H1 (cell line): ENCODE measurements at places on chromosomes 4 and X. TPM values are rescaled to one million over a fixed set of nuclear protein-coding genes. Genes with fewer than 3 reads are reported as not detected.

The SPANXB1 gene
- total RNA-seq, result not detected in 2 replicates

The CCSER1 gene
- 0.84 and 0.90 TPM in 2 replicates for total RNA-seq

The CT45A2 gene
- not detected in 2 replicates for total RNA-seq

The NWD2 gene
- not detected in 2 replicates for total RNA-seq

The RIPPLY1 gene
- total RNA-seq, result not detected in 2 replicates

The GAB1 gene
- 19.1 and 21.3 TPM in 2 replicates for total RNA-seq

The N4BP2 gene
- total RNA-seq, result 43.1 and 44.7 TPM in 2 replicates

The AVPR2 gene
- not detected in 2 replicates for total RNA-seq

GRCh38 chr4:145956288-145956890 is 17.8 kb upstream of the ZNF827 start:
- H3K4me1 ChIP-seq, result no peaks in the 10 kb centered on the region
- no peaks in the 10 kb centered on the region for H3K27me3 ChIP-seq
- no peak overlapping the region for H3K27ac ChIP-seq
- peak; percentile 68 for DNase-seq
- no peaks in the 10 kb centered on the region for H3K36me3 ChIP-seq
- H3K4me3 ChIP-seq, result no peak overlapping the region

DNA sequence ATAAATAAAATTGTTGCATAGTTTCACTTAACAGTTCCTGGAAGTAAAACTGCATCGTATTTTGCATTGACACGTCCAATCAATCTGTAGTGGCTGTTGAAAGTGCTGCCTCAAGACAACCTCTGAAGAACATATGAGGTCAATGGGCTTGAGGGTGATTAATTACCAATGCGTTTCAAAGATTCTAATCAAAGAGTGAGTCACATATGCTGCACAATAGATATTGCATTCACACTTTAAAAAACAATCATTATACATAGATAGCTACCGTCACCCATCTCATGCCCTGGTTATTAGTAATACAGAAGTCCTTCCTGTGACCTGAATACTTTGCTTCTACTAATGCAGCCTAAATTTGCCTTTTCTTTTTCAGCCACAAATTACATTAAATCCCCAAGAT is 743.3 kb upstream of the SLIT2 start:
- H3K27me3 ChIP-seq, result no peaks in the 10 kb centered on the region
- DNase-seq, result no peak
- H3K4me3 ChIP-seq, result no peak overlapping the region
- no peaks in the 10 kb centered on the region for H3K36me3 ChIP-seq
- H3K4me1 ChIP-seq, result no peaks in the 10 kb centered on the region

DNA sequence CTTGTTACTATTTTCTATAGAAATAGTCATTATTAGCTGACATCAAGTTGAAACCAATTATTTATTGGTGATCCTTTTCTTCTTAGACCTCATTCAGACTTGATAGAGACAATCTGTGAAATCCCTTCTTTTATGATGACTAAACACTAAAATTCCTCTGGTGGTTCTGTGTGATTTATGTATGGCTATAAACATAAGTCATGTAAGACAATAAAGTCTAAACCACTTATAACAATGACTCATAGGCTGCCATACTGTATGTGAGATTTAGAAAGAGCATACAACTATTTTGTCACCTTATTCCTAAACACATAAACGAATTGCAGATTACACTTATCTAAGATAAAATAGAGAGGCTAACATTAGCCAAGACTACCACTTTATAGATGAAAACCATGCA is 101.1 kb upstream of the PRR32 start:
- no peaks in the 10 kb centered on the region for H3K27me3 ChIP-seq
- no peak for DNase-seq
- no peak overlapping the region for H3K27ac ChIP-seq
- H3K4me3 ChIP-seq, result no peak overlapping the region
- no peaks in the 10 kb centered on the region for H3K4me1 ChIP-seq

DNA sequence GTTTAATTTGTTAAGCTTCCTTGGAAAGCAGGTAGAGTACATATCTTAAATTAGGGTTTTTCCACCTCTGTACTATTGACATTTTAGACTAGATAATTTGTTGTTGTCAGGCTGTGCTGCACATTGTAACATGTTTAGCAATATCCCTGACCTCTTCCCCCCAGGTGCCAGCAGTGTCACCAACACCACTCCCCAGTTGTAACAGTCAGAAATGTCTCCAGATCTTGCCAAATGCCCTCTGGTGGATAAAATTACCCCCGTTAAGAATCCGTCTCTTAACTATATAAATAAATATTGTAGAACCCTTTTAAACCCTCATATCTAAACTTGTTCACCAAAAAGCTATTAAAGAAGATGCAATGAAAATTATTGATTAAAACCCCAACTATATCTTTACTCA is 161.5 kb downstream of the ARHGAP6 start:
- no peaks in the 10 kb centered on the region for H3K36me3 ChIP-seq
- H3K4me3 ChIP-seq, result no peak overlapping the region
- no peaks in the 10 kb centered on the region for H3K27me3 ChIP-seq
- H3K4me1 ChIP-seq, result no peaks in the 10 kb centered on the region
- no peak overlapping the region for H3K27ac ChIP-seq

DNA sequence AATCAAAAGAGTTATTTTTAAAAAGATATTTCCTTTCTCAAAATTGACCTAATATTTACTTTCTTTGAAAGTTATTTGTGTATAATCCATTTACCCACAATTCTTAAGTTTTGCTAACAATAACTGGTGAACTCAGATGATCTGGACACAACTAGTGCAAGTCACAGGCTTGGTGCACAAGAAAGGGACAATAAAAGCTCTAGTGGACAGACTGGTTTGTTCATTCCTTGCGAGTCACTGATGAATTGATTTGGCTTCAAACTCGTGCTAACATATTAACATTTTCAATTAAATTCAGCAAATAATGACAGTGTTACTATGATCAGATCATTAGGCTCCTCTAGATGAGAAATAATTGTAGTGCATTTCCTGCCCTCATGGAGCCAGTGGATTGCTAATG is 169.2 kb downstream of the BMPR1B start:
- no peak for DNase-seq
- H3K36me3 ChIP-seq, result no peaks in the 10 kb centered on the region
- no peak overlapping the region for H3K27ac ChIP-seq
- H3K27me3 ChIP-seq, result no peaks in the 10 kb centered on the region

DNA sequence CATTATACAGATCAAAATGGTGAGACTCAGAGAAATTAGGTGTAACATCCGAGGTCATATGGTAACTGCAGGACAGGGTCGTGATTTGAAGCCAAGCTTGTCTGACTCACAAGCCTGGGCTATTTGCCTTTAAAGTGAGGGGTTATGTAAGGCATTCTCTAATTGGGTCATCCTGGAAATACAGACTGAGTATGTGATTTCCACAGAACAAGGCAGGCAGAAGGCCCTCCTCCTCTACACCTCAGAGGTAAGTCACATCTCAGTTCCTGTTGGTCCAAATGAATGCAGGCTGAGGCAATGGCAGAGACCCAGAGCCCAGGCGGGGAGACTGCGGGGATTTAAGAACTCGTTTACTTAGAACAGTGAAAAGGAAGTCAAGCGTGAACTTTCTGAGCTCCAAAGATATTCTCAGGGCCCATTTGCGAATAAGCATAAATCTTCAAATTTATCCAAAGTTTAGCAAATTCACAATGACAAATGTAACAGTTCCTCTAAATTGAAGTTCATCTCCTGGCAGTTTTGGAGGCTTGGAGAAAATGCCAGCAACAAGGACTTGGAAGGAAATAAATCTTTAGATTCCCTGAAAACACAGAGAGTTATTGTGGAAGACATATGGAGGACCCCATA is 153.3 kb downstream of the LDB2 start:
- H3K27ac ChIP-seq, result no peak overlapping the region
- no peak overlapping the region for H3K4me3 ChIP-seq
- no peaks in the 10 kb centered on the region for H3K27me3 ChIP-seq

DNA sequence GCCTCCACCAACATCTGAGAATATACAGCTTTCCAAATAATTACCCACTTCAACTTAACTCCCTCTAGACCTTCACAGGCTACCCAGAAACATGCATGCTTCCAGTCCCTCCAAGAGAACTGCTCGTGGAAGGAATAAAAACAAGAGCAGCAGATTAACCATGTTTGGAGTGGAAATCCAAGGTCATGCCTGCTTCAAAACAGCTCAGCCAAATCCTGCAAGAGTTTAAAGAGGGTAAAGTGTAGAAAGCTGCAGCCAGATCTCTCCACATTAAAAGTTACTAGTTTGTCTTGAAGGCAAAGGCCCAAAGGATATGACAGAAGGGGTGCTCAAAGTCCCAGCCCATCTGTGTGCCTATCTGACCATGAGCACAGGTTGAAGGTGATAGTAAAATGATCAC is 139.3 kb downstream of the RNF150 start:
- H3K4me3 ChIP-seq, result no peak overlapping the region
- no peaks in the 10 kb centered on the region for H3K36me3 ChIP-seq
- no peak for DNase-seq
- H3K27ac ChIP-seq, result no peak overlapping the region
- H3K4me1 ChIP-seq, result no peaks in the 10 kb centered on the region
- no peaks in the 10 kb centered on the region for H3K27me3 ChIP-seq

DNA sequence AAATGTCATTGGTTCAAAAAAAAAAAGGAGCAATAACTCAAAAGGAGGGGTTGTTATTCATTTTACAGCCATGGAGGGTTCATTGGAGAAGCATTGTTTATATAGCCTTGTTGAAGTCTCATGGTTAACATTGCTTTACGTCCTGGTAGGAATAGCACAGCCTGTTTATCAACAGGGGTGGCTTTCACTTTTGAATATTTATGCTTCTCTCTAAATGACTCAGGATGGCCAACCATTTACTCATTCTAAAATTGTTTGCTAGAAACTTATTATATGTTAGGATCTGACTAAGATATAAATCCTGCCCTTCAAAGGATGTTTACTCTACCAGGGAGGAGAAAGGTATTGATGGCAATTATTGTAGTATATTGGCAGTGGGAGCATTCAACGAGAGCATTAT is 534.1 kb upstream of the GALNTL6 start:
- H3K27me3 ChIP-seq, result no peaks in the 10 kb centered on the region
- no peaks in the 10 kb centered on the region for H3K4me1 ChIP-seq
- DNase-seq, result no peak
- H3K27ac ChIP-seq, result no peak overlapping the region
- no peaks in the 10 kb centered on the region for H3K36me3 ChIP-seq

GRCh38 chr4:167143018-167143417 is 91.3 kb downstream of the SPOCK3 start:
- no peak overlapping the region for H3K4me3 ChIP-seq
- no peaks in the 10 kb centered on the region for H3K27me3 ChIP-seq
- no peaks in the 10 kb centered on the region for H3K4me1 ChIP-seq
- H3K27ac ChIP-seq, result no peak overlapping the region
- no peak for DNase-seq

DNA sequence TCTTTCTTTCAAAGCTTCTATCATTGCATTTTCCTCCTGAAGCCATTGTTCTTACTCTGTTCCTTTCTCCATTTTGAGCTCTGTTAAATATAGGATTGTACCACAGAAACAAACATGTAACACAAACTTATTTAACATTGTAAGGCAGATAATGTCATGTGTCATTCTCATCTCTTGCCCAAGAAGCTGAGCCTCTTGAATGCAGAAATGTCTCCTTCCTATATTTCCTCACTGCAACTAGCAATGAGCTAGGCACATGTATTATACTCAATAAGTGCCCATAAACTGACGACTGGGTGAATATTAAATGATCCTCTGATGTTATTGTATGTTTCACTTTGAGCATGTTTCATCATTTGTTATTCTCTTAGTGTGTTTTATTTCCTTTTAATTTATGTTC is 56.7 kb upstream of the SLC7A11 start:
- H3K27ac ChIP-seq, result no peak overlapping the region
- H3K27me3 ChIP-seq, result no peaks in the 10 kb centered on the region
- no peaks in the 10 kb centered on the region for H3K4me1 ChIP-seq
- DNase-seq, result no peak
- no peak overlapping the region for H3K4me3 ChIP-seq

GRCh38 chrX:154696676-154697045 is 43.3 kb upstream of the CTAG2 start:
- no peaks in the 10 kb centered on the region for H3K36me3 ChIP-seq
- H3K27me3 ChIP-seq, result no peaks in the 10 kb centered on the region
- H3K4me3 ChIP-seq, result no peak overlapping the region
- no peak overlapping the region for H3K27ac ChIP-seq

DNA sequence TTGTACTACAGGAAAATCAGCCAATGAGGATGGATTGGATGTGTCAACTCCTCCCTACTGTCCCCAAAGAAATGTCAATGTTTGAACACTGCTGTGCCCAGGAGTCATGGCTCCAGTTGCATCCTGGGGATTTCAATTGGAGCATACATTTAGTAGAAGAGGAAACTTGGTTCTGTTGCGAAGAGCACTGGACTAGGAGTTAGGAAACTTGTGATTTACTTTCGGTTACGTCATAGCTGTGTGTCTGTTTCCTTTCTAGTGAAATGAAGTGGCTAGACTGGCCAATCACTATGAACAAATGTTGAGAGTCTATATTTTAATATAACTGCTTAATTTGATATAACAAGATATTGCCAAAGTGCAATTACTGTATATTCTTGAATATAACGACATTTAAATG is 35.2 kb downstream of the ARL9 start:
- H3K4me1 ChIP-seq, result no peaks in the 10 kb centered on the region
- H3K4me3 ChIP-seq, result no peak overlapping the region
- no peaks in the 10 kb centered on the region for H3K27me3 ChIP-seq
- H3K36me3 ChIP-seq, result no peaks in the 10 kb centered on the region
- no peak overlapping the region for H3K27ac ChIP-seq
